ENCODE measurements at places on chromosomes 13 and 19. TPM values are rescaled to one million over a fixed set of nuclear protein-coding genes. Genes with fewer than 3 reads are reported as not detected.
A peak's percentile ranks its signal among the peaks of the same experiment; 100 is the strongest.

Gene KIRREL2
- not detected for total RNA-seq

Gene ZNF844
- 14.3 TPM for total RNA-seq

Gene PEAK3
- 0.23 TPM for total RNA-seq

Gene ZNF560
- total RNA-seq: not detected

Gene PSG7
- total RNA-seq: not detected

Gene ERCC2
- 24.1 TPM for total RNA-seq

Gene RNF225
- not detected for total RNA-seq

Gene IFI30
- 144 TPM for total RNA-seq

Gene ANGPTL8
- not detected for total RNA-seq

Gene DUS3L
- total RNA-seq: 13.8 TPM

Gene APOE
- 9.3 TPM for total RNA-seq

Gene CEBPA
- total RNA-seq: 12.6 TPM

Gene LATS2
- 23.7 TPM for total RNA-seq

DNA sequence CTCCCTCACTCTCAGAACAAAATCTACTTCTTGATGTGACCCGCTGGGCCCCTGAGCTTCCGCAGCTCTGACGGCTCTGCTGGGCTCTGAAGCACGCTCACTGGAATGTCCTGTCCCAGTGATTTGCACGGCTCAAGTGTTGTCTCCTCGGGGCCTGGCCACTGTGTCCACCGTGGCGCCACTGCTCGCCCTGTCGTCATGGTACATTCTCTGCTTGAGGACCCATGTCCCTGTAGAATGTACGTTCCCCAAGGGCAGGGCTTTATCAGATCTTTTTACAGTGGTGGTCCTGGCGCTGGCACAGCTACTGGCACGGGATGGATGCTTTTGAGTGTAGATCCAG, 12.1 kb downstream of the KLHL26 start:
- peak overlapping the region; percentile 88 for H3K27ac ChIP-seq
- DNase-seq: no peak
- no peaks in the 10 kb centered on the region for H3K27me3 ChIP-seq
- H3K4me3 ChIP-seq: peak overlapping the region; percentile 38

GRCh38 chr19:2221250-2221831, 14.8 kb downstream of the PLEKHJ1 start:
- no peaks in the 10 kb centered on the region for H3K4me1 ChIP-seq
- H3K27me3 ChIP-seq: no peaks in the 10 kb centered on the region
- no peak overlapping the region for H3K27ac ChIP-seq
- H3K36me3 ChIP-seq: peaks cover 81% of the 10 kb centered on the region

- H3K4me3 ChIP-seq: no peak overlapping the region
- DNase-seq: no peak
- no peaks in the 10 kb centered on the region for H3K36me3 ChIP-seq
These were observed 350.5 kb downstream of the KCNRG start for GRCh38 chr13:50365408-50366391.

- H3K4me3 ChIP-seq: peak overlapping the region; percentile 70
- no peak for DNase-seq
- H3K4me1 ChIP-seq: peaks cover 24% of the 10 kb centered on the region
- H3K27ac ChIP-seq: peak overlapping the region; percentile 89
These were observed 552 bp upstream of the GRWD1 start for GRCh38 chr19:48445256-48445605.

DNA sequence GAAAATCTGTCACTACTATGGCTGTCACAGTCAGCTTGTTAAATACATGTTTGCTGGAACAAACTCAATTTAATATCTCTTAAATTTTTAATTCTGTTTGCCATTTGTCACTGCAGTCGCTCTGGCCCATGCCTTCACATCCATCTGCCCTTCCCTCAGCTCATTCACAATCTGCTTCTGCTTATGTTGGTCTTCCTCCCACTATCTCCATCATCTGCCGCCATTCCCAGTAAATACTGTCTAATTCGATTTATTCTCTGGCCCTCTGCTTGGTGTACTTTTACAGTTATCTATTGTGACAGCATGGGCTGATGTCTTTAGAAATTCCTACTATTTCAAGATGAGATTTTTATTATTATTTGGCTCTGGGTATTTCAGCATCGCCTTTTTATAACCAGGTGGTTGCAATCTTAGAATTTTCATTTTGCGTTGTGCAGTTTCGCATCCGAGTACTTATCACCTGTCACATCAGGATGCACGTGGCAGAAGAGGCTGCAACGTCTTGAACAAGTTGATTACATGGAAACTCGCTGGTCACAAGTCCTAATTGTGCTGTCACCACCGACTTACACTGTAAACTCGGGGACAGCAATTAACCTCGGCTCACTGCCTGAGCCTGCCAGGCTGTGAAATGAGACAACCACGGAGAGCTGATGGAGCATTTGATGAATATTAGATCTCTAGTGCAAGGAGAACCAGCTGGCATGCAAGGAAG, 158.4 kb downstream of the MYO16 start:
- no peaks in the 10 kb centered on the region for H3K36me3 ChIP-seq
- no peaks in the 10 kb centered on the region for H3K4me1 ChIP-seq
- H3K4me3 ChIP-seq: no peak overlapping the region
- no peaks in the 10 kb centered on the region for H3K27me3 ChIP-seq

DNA sequence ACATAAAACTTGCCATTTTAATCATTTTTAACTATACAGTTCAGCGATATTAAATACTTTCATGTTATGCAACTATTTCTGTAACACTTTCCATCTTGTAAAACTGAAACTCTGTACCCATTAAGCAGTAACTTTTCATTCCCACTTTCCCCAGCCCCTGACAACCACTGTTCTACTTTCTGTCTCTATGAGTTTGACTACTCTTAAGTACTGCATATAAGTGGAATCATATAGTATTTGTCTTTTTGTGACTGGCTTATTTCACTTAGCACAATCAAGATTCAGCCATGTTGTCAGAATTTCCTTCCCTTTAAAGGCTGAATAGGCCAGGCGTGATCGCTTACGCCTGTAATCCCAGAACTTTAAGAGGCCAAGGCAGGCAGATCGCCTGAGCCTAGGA, 56.2 kb downstream of the ARHGAP35 start:
- H3K4me1 ChIP-seq: no peaks in the 10 kb centered on the region
- DNase-seq: no peak
- peaks cover 32% of the 10 kb centered on the region for H3K36me3 ChIP-seq
- no peak overlapping the region for H3K4me3 ChIP-seq

GRCh38 chr19:28444362-28444761, 768.6 kb downstream of the UQCRFS1 start:
- H3K27ac ChIP-seq: no peak overlapping the region
- DNase-seq: no peak
- no peaks in the 10 kb centered on the region for H3K36me3 ChIP-seq
- no peaks in the 10 kb centered on the region for H3K27me3 ChIP-seq
- H3K4me1 ChIP-seq: no peaks in the 10 kb centered on the region

- H3K4me1 ChIP-seq: no peaks in the 10 kb centered on the region
- no peak overlapping the region for H3K27ac ChIP-seq
These were observed 415.4 kb downstream of the SLITRK5 start for GRCh38 chr13:88086577-88086976.

GRCh38 chr13:21219036-21219381, 42.6 kb downstream of the MRPL57 start:
- H3K4me1 ChIP-seq: peaks cover 6% of the 10 kb centered on the region
- H3K36me3 ChIP-seq: no peaks in the 10 kb centered on the region
- DNase-seq: no peak
- H3K4me3 ChIP-seq: no peak overlapping the region
- no peak overlapping the region for H3K27ac ChIP-seq

- no peak overlapping the region for H3K27ac ChIP-seq
- H3K36me3 ChIP-seq: no peaks in the 10 kb centered on the region
- H3K4me3 ChIP-seq: no peak overlapping the region
- no peak for DNase-seq
- H3K27me3 ChIP-seq: no peaks in the 10 kb centered on the region
- no peaks in the 10 kb centered on the region for H3K4me1 ChIP-seq
These were observed 28.1 kb downstream of the CPT1C start for GRCh38 chr19:49718991-49719390.

DNA sequence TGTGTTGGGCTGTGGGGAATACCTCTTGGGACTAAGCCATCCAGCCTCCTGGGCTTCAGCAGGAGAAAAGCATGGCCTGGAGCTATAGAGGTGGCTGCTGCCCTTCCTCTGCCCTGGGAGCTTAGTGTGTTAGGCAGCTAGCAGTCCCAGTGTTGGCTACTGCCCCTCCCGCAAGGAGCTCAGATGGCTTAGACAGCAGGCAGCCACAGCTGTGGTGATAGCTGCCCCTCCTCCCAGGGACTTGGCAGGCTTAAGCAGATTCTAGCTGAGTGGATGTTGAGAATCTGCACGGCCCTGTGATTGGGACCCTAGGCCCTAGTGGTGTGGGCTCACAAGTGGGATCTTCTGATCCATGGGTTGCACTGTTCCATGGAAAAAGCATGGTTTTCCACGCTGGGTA, 264.5 kb downstream of the TDRD3 start:
- no peaks in the 10 kb centered on the region for H3K27me3 ChIP-seq
- H3K4me3 ChIP-seq: no peak overlapping the region
- no peak overlapping the region for H3K27ac ChIP-seq
- no peak for DNase-seq
- H3K4me1 ChIP-seq: no peaks in the 10 kb centered on the region

DNA sequence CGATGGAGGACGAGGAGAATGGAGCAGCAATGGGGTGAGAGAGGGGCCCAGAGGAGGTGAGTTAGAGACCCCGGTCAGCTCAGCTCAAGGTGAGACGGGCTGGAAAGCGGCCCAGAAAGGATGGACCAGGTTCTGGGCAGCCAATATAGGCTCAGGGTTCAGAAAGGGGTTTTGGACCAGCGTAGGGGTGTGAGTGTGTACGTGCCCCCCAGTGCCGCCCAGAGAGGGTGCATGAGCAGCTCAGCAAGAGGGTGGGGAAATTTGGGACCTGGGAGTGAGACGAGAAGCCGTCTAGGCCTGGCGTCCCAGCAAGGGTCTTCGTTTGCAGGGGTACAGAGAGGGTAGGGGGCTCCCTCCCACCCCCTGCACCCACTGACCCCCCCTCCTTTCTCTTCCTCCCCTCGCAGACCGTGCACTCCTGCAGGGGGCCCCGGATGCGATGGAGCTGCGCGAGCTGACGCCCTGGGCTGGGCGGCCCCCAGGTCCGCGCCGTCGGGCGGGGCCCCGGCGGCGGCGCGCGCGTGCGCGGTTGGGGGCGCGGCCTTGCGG, 12.1 kb downstream of the FUT6 start:
- DNase-seq: no peak
- no peaks in the 10 kb centered on the region for H3K4me1 ChIP-seq

DNA sequence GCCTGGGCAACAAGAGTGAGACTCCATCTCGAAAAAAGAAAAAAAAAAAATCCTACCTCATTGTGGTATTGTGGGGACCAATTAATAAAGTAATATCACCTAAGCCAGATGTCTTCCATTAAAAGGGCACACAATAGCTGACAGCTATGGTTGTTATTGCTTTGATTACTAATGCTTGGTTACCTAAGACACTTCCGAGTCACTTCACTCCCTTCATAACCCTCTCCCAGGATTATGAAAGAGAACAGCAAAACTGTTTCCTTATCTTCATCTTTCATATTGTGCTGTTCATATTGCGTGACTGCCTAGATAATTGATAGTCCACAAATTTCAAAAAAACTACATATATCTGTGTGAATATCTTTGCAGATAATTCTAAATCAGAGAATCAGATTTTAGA, 10.3 kb upstream of the HSPH1 start:
- H3K4me1 ChIP-seq: no peaks in the 10 kb centered on the region
- no peak overlapping the region for H3K27ac ChIP-seq
- H3K27me3 ChIP-seq: no peaks in the 10 kb centered on the region
- no peak for DNase-seq
- H3K4me3 ChIP-seq: no peak overlapping the region

DNA sequence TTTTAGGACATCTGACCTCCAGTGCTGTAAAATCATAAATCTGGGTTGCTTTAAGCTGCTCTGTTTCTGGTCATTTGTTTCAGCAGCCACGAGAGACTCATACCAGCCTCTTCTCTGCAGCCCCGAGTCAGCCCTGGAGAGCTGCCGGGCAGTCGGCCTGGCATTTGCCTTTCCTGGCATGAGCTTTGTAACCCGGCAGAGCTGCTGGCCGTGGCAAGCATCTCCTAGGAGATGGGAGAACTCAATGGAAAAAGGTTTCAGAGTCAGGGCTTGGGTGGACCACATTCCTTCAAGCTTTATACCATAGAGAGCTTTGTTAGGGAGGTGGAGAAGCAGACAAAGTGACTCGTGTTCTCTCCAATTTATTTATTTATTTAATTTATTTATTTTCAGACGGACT, 21.6 kb upstream of the CCL25 start:
- no peak overlapping the region for H3K27ac ChIP-seq
- no peaks in the 10 kb centered on the region for H3K27me3 ChIP-seq
- no peak overlapping the region for H3K4me3 ChIP-seq

DNA sequence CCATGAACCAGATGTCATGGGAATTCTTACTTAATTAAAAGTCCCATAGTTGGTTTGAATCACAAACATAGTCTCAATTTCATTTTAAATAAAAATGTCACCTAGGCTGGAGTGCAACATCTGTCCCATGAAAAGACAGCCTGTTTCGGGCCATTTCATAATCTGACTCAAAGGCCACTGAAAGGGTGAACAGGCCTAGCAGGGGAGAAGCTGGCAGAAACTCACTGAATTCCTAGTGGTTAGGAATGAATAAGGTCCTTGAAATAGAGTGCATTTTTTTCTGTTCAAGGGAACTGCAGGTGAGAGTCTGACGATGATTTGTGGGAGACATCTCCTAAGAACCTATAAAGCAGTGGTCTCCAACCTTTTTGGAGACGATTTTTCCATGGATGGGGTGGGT, 44.0 kb upstream of the PCCA start:
- no peaks in the 10 kb centered on the region for H3K4me1 ChIP-seq
- H3K4me3 ChIP-seq: no peak overlapping the region
- no peak overlapping the region for H3K27ac ChIP-seq

- no peaks in the 10 kb centered on the region for H3K27me3 ChIP-seq
- H3K4me3 ChIP-seq: no peak overlapping the region
- H3K4me1 ChIP-seq: no peaks in the 10 kb centered on the region
- no peak overlapping the region for H3K27ac ChIP-seq
These were observed 26.8 kb downstream of the PIAS4 start for GRCh38 chr19:4034048-4035017.

DNA sequence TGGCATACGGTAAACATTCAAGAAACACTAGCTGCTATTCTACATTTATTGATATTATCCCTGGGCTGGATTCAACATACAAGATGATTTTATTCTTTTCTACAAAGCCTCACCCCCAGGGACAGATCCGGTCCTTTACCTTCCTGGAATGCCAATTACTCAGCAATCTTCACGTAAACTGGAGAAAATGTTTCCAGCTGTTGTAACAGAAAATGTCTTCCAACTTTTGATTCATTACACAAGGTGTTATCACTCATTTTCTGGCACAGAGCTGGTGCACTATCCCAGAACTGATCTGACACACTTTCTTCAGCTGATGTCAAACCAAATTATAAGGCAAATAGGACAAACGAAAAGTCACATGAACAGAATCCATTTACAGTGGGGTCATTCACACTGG, 33.1 kb downstream of the DCLK1 start:
- no peak overlapping the region for H3K27ac ChIP-seq
- H3K4me3 ChIP-seq: no peak overlapping the region
- H3K36me3 ChIP-seq: no peaks in the 10 kb centered on the region
- DNase-seq: no peak
- no peaks in the 10 kb centered on the region for H3K27me3 ChIP-seq
- H3K4me1 ChIP-seq: no peaks in the 10 kb centered on the region

GRCh38 chr13:19345916-19346422, 164.3 kb upstream of the TUBA3C start:
- H3K27me3 ChIP-seq: no peaks in the 10 kb centered on the region
- H3K4me1 ChIP-seq: no peaks in the 10 kb centered on the region
- no peak overlapping the region for H3K4me3 ChIP-seq
- no peak for DNase-seq

All from heart left ventricle (tissue), 16 donors.